Activated naive CD4-positive, alpha-beta T cell treated with anti-CD3 and anti-CD28 coated beads, Interleukin-2, amount 50 U/mL, for 72 hours (primary cell): ENCODE measurements at places on chromosomes 7 and 10. TPM values are rescaled to one million over a fixed set of nuclear protein-coding genes. Genes with fewer than 3 reads are reported as not detected.

DNA sequence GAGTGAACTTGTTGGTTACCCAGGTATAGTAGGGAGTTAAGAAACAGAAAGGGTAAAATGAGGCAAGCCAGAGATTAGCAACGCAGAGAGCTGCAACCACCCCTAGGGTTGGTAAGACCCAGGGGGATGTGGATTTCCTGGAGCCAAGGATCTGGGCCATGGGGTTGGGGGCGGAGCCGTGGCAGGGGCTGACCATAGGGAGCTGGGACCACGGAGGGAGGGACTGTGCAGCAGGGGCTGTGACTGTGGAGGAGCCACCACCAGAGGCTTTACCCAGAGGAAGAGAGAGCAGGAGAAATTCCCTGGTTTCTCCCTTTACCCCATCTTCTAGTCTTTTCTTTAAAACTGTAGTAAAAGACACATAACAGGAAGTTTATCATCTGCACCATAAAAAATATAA is 58.6 kb upstream of the BAIAP2L1 start:
- no peak for DNase-seq

- no peak for DNase-seq
These were observed 58.6 kb upstream of the EBF3 start for GRCh38 chr10:130022511-130023299.

GRCh38 chr7:130970196-130970595 is 236.2 kb upstream of the KLF14 start:
- DNase-seq: no peak

DNA sequence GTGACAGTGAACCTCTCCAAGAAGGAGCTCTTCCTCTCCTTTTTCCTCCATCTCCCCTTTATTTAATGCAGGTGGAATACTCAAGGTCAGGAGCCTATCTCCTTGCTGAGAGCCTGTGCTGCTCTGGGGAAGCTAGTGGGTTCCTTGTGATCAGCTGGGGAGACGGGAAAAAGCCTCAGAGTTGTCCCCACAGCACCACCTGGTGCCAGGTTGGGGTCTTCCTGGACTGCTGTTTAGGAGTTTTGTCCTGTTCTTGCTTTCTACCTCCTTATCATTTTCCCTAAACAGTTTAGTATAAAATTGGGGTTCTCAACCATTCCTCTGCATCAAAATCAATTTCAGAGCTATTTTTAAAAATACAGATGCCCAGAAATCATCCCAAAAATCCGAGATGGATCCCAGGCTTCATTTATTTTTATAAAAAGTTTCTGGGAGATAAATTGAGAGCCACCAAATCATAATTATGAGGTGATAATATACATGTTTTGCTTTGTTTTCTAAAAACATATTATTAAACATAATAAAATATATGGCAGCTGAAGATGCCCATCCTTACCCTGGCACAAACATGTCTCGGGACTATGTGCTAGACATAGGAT is 44.3 kb downstream of the MACC1 start:
- DNase-seq: peak; percentile 4

DNA sequence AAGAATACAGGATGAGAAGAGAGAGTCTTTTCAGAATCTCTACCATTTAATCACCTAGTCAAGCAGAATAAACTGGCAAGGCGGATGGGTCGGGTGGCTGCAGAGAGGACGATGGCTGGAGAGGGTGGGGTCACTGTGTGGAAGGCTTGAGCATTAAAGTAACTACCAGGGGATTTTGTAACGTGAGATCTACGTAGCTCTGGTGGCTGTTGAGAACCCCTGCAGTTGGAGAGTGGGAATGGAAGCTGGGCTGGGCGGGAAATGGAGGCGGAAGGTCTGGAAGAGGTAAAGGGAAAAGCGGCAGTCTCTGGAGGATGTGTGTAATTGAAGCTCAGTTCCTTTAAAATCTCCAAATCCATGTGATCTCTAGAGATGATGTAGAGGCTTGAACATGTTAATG is 135.0 kb downstream of the GATA3 start:
- DNase-seq: no peak

- no peak for DNase-seq
These were observed 131.5 kb upstream of the C1QL3 start for GRCh38 chr10:16653224-16653623.

GRCh38 chr7:151110941-151111645 is 24.8 kb downstream of the AGAP3 start:
- peak; percentile 80 for DNase-seq

- DNase-seq: no peak
These were observed 190.4 kb downstream of the DGKI start for GRCh38 chr7:137656227-137656849.

GRCh38 chr10:31000071-31000782 is 31.4 kb downstream of the ZNF438 start:
- no peak for DNase-seq

Gene BTRC
- 12.0 TPM for total RNA-seq

GRCh38 chr10:49360271-49361177 is 35.4 kb downstream of the DRGX start:
- no peak for DNase-seq

DNA sequence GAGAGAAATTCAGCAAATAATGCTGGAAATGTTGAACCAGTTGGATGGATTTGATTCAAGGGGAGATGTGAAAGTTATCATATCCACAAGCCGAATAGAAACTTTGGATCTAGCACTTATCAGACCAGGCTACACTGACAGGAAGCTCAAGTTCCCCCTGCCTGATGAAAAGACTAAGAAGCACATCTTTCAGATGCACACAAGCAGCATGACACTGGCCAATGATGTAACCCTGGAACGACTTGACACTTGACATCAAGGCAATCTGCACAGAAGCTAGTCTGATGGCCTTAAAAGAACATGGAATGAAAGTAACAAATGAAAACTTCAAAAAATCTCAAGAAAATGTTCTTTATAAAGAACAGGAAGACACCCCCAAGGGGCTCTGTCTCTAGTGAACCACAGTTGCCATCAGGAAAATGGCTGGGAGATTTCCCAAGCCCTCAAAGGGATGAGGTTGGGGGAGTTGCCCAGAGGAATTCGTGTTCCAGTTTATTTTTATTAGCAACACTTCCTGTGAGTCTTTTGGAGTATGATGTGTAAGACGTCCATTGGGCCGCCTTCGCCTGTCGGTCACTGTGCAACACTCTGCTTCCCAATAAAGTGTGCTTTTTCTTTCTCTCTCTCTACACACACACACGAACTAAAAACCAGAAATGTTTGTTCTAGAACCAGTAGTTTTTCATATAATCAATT is 200.0 kb downstream of the HIBADH start:
- DNase-seq: no peak

GRCh38 chr7:155694851-155695250 is 50.4 kb downstream of the RBM33 start:
- DNase-seq: no peak

DNA sequence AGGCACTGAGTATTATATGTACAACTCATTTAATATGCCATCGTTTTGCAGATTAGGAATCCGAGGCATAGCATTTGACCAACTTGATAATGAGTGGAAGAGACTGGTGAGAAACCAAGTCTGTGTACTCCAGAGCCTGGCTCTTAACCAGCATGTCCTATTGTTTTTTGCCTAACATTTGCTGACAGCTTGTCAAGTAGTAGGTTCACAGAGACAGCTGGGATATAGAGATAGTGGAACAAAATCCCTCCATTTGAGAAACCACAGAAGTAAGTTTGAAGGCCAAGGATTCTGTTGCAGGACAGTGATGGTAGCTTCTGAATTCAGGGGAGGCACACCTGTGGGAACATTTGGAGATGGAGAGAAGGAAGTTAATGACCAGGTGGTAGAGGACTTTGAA is 206.9 kb upstream of the PRPS1L1 start:
- no peak for DNase-seq

DNA sequence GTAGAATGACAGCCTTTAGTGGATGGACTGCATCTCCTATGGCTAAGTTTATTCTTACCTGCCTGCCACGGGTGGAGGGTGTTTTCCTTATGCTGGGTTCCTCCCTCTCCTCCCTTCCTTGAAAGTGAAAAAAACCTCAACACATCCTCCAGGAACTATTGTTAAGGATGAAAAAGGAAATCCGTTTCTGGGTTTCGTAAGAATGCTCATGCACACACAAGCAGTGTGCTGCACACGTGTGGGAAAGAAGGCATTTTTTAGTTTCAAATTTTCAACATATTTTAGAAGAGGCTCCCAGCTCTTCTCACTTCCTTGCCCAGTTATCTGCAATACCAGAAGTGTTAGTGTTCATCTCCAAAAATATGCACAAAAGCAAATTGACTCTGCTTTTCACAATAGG is 90.6 kb downstream of the FAM171A1 start:
- no peak for DNase-seq

Gene MYH16
- 0.11 TPM for total RNA-seq

Gene PLXDC2
- not detected for total RNA-seq

Gene FRAT1
- 2.7 TPM for total RNA-seq
